ENCODE measurements at places on chromosomes 5 and 9. TPM values are rescaled to one million over a fixed set of nuclear protein-coding genes. Genes with fewer than 3 reads are reported as not detected.

GRCh38 chr5:100424017-100424416 lies 111.2 kb upstream of the FAM174A start:
- DNase-seq = no peak

DNA sequence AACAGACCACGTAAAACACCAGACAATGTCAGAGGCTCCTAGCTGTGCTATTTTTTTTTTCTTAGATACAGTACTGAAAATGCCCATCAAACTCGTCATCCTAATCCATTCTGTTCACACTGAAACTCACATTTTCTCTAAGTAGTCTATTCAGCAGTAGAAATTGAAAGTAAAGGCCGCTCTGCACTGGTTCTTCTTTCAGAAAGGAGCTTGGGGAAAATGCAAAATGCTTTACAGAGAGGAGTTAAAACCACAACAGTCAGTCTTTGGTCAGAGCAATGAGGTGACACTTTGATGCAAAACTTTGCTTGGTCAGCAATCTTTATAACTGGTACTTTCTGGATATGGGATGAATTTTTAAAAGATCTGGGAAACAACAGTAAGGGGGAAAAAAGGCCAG lies 43.8 kb upstream of the SUSD1 start:
- no peak for DNase-seq

- DNase-seq = no peak
Observed at GRCh38 chr5:9529041-9529480, 16.8 kb downstream of the SEMA5A start.

DNA sequence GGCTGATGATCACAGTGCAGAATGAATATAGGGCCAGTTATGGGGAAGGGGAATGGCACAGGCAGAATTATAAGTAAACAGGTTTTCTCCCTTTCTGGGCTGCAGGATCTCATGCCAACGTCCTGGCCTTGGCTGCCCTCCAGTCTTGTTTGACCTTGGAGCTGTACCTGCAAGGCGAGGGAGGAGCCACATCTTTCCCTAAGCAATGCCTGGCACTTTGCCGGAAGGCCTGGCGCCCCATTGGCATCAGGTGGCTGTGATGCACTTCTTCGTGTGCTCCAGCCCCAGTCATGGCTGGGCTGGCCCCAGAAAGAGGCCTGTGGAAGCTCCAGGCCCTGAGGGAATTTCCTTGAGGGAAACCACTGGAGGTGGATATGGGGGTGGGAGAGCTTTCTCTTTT lies 16.7 kb upstream of the IQGAP2 start:
- no peak for DNase-seq

GRCh38 chr5:72815580-72816283 lies 729 bp upstream of the TNPO1 start:
- DNase-seq = peak; percentile 64

DNA sequence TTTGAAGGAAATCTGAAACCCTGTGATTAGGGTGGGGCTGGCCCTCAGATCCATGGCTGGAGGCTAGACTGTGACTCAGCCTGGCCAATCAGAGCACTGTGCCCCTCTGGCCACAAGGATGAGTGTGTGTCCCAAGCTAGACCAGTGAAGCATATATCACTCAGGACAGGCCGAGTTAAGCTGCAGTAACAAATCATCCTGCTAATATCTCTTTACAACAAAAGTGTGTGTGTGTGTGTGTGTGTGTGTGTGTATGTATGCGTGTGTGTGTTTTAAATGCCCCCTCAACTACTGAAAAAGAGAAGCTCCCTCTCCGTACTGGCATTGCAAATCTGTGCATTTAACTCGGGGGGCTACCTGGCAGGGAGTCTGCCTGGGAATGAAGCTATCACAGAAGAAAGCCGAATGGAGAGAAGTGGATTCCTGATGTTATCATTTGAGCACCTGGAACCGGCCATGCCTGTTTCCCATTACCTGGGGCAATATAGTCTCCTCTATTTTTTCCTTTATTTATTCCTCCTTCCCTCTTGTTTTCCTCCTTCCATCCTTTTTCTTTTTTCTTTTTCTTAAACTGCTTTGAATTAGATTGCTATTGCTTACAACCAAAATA lies 25.6 kb downstream of the STC2 start:
- DNase-seq = no peak

- DNase-seq = no peak
Observed at GRCh38 chr9:35618854-35619799, 914 bp upstream of the CD72 start.

- DNase-seq = no peak
Observed at GRCh38 chr5:165370794-165371193, 1865.4 kb downstream of the MAT2B start.

DNA sequence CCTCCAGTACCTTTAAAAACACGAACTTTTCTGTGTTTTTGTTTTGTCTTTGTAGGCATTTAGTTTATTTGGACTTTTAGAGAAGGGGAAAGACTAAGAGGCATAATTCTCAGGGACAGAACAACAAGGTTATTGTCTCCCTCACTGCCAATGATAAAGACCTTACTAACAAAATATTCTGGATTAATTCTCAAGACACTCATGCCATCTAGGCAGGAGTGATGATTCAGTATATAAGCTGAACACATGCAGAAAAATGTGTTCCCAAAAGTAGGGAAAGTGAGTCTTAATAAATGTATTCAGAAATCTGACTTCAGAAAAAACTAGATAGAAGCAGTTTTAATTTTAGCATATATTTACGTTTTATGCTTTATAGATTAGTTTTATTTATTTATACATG lies 17.4 kb upstream of the ASPN start:
- no peak for DNase-seq

GRCh38 chr5:71782393-71782770 lies 63.3 kb downstream of the CARTPT start:
- no peak for DNase-seq

GRCh38 chr5:90055831-90056328 lies 353.7 kb downstream of the CETN3 start:
- DNase-seq = no peak

DNA sequence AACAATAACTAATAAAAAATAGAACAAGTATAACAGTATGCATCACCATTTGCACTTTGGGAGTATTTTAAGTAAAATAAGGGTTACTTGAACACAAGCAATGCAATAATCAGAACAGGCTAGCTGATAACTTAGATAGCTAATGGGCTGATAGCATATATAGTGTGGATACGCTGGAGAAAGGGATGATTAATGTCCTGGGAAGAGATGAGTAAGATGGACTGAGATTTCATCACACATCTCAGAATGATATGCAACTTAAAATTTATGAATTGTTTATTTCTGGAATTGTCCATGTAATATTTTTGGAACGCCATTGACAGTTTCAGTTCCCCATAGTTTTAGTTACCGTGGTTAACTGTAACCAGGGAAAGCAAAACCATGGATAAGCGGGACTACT lies 173.6 kb downstream of the ISL1 start:
- DNase-seq = no peak

DNA sequence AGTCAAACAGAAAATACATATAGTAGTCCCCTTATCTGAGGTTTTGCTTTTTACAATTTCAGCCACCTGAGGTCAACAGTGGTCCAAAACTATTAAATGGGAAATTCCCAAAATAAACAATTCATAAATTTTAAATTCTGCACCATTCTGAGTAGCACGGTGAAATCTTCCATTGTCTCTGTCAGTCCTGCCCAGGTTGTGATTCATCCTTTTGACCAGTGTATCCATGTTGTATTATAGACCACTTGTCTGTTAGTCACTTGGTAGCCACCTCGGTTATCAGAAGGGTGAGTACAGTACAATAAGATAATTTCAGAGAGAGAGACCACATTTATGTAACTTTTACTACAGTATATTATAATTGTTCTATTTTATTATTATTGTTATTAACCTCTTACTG lies 2.8 kb downstream of the CCDC152 start:
- DNase-seq = no peak

DNA sequence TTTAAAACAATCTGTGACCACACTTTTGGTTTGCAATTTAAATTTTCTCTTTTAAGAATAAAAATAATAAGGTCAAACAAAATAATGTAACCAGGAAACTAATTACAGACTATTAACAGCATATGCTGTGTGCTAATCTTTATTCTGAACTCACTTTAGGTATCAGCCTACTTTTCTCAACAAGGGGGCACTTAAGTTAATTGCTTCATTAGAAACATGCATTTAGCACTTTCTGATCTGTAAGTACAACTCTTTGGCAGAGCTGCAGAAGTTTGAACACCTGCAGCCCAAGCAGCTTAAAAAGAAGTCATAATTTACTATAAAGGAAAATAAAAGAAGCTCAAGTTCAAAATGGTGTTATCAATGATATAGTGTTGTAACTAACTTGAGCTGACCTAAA lies 21.7 kb downstream of the XRCC4 start:
- DNase-seq = no peak

DNA sequence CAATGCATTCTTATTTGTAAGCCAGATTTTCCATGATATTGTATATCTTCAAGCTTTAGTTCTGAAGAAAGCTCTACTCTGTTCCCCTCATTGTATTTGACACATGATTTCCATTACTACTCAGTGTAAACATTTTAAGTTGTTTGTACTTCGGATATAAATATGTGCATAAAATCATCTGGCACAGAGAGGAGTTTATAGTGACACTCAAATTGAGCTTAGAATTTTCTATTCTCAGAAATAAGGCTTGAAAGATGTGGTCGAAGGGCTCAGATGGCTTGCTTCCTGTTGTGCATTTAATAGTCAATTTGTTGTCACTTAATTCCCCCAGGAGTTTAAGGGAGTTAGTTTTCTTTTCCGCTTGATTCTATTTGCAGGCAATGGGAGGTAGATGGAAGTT lies 88.8 kb downstream of the PPIC start:
- DNase-seq = no peak

GRCh38 chr5:57804007-57804444 lies 321.4 kb upstream of the ACTBL2 start:
- no peak for DNase-seq

DNA sequence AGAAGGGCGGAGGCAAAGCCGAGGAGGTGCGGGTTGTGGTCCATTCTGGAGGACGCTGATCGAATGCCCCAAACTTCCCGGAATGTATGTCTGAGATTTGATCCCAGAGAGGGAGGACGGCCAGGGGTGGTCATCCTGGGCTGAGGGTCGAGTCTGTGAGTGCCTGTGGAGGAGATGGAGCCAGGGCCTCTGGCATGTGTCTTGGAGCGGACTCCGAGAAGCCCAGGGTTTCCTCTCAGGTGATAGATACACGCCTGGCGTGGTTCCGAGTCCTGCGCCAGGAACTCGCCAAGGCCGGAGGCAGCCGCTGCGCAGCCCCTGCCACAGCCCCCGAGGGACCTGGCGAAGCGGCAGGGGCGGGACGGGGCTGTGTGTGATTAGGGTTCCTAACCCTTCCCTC lies 363 bp downstream of the ZNF454 start:
- DNase-seq = no peak

DNA sequence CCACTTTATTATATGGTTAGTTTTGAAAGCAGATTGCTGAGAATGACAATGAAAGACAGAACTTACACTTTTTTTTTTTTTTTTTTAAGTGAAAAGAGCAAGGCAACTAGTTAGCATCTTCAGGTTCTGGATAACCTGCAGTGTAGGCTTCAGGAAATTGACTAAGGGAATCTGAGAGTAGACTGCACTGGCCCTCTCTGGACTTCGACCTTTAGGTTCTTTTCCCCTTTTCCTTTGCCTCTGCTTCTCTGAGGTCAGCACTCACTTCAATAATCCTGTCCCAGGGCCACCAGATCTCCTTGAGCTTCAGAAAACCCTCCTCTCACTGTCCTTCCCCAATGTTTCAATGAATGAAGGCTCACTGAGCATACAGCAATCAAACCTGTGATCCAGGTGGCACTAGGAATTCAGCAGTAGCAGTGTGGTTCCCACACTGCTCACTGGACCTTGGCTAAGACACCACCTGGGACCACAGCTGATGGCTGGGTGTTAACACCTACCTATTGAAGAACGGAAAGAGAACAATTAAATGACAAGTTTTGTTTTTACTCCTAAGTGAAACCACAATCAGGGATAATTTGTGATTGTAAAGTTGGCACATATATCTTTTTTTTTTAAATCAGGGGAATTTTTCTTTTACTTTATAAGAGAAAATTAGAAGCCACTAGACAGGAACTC lies 85.8 kb upstream of the IL6ST start:
- no peak for DNase-seq

DNA sequence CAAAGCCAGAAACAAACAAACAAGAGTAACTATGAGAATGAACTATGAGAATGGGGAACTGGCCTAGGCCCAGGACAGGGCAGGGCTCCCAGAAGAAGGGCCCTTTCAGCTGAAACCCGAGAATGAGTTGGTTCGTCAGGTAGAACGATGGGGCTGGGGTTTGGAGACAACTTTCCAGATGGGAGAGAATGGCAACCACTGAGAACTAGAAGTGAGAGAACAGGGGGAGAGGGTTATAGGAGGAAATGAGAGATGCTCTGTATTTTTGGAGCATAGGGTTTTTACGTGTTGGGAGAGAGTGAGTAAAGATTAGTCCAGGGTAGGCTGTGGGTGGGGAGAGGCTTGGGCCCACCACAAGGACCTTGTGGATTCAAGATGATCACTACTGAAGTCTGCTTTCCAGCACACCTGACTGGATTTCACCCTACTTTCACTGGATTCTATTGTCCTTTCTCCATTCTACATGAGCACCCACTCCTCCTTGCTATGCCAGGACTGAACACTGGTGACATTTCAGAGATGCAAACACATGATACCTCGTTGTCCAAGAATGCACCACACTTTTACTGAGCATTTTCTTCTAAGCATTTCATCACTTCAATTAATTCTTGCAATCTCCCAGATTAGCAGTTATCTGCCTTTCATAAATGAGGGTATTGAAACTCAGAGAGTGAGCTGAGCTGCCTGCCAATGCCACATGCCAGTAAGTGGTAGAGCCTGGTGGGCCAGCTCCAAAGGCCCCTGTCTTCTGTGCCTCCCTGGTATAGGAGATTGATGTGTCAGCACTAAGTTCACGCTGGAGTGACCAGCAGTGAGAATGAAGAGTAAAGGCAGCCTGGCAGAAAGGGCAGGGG lies 3.2 kb upstream of the TMEM268 start:
- no peak for DNase-seq

DNA sequence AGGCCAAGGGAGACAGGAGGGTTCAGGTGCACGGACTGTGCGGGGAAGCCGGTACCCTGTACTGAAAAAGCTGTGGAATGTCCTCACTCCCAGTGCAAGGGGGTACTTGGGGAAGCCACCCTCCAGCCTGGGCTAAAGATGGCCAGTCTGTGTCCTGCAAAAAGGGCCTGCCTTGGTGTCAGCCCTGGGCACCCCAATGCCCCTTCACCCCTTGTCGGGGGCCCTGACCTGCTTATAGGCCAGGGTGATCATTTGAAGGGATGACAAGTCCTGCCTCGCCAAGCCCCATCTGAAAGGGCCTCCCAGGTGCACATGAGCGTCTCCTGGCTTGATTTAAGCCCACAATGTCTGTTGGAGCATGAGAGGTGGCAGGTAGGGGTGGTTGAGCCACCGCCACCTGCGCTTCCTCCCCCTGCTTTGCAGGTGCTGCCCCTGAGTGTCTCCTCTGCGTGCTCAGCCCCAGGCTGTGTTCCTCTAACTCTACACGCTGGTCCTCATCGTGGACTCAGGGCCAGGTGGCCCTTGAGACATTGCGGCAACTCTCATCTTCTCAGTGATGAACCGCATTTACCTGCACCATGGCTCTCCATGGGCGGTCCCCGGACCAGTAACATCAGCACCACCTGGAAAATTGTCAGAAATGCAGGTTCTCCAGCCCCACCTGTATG lies 97.0 kb downstream of the ANKRD33B start:
- DNase-seq = no peak

The PLPPR1 gene
- polyA plus RNA-seq = 17.5 TPM

The TMEM215 gene
- polyA plus RNA-seq = 0.22 TPM

The FKBP15 gene
- 28.8 TPM for polyA plus RNA-seq

The PCDHA9 gene
- polyA plus RNA-seq = not detected

The PCDHGA12 gene
- 1.4 TPM for polyA plus RNA-seq

The SLCO4C1 gene
- 25.7 TPM for polyA plus RNA-seq

The TMEFF1 gene
- polyA plus RNA-seq = 5.4 TPM
